ENCODE measurements at places on chromosomes 3 and 15.

GRCh38 chr3:172065527-172065926, 26.1 kb downstream of the FNDC3B start:
- peak; percentile 92 for DNase-seq

GRCh38 chr3:46860017-46860809, 3.0 kb downstream of the MYL3 start:
- no peak for DNase-seq

DNA sequence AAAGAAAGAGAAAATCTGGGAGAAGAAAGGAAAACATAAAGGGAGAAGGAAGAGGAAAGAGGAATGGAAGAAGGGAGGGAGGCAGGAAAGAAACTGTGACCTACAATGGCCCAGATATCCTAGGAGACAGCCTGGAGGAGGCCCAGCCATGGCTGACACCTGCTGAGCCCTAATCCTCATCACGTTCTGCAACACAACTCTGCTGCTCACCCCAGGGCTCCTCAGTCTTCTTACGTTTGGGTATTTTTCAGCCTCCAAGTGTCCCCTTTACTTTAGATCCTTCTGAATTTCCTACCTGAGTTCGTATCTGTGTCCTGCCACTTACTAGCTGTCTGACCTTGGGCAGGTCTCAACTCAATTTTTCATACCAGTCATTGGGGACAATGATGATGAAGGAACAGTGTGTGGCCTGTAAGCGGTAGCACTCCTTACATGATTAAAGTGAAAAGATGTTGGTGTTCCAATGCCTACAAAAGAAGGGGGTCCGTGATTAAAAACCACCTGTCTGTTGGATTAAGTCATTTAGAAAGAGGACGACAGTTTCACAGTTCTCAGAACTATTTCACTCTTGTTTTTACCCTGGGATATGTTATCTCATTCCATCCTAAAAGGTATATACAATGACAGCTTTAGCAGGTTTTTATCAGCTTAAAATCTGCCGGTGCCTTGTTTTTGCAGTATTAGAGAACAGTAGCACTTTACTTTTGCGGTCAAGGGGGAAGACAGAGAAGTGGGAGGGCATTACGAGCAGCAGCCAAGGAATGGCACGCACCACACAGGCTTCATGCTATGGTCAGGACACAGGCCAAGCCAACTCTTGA, 47.4 kb downstream of the CCR4 start:
- no peak for DNase-seq

DNA sequence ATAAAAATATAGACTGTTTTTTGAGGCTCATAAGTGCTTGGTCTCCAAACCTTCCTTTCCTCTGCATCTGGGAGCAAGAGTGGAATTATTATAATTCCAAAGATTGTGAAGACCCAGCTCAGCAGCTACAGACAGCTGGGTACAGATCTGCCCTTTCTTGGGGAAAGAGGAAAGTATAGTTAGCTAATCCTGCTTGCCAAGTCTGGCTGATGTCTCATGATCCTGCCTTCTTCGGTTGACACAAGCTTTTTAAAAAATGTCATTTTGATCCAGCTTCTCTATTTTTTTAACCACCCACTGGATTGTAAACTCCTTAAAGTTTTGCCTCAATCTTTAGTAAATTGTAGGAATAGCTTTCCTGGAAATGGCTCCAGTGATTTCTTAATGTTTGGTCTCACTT, 181.1 kb downstream of the LRTM1 start:
- DNase-seq = no peak

- DNase-seq = no peak
These were observed 578.6 kb downstream of the PYDC2 start for GRCh38 chr3:192039593-192039992.

DNA sequence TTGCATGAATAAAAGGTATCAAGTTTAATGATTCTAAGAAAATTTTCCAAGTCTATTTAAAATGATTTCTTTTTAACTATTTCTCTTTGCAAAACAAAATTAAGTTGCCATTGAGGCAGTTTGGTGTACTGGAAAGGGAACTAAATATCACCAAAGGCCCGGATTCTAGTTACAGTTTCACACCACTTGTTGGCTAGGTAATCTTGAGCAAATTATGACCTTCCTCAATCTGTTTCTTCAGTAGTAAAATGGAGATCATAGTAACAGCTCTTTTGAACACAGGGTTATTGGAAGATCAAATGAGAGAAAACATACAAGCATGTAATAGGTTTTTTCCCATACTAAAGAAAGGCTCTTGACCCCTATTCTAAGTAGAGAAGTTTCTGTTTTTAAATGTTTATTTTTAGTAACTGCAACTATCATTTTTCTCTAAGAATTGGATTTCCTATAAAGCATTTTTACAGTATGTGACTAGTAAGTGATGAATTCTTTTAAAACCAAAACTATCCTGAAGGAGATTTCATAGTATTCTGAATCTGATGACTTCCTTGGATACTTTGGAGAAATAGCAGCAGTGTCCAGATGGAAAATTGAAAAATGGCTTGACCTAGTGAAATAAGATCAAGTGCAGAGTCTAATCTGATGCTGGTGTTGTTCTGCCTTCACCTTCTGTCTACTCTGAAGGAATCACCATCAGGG, 15.7 kb downstream of the SCAANT1 start:
- no peak for DNase-seq

DNA sequence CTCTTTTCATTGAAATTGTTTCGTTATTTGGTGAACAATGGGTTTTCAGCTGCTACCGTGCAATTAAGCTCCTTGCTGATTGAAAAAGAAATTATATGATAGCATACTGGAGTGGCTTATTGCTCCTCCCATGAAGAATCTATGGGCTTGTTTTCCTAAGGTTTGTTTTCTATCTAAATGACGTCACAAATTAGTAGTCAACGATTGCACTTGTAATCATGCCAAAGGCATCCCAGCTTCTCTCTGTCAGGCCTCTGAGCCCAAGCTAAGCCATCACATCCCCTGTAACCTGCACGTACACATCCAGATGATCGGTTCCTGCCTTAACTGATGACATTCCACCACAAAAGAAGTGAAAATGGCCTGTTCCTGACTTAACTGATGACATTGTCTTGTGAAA, 388.0 kb upstream of the LMCD1 start:
- DNase-seq = no peak

GRCh38 chr15:31799715-31800321, 230.5 kb upstream of the CHRNA7 start:
- peak; percentile 53 for DNase-seq

GRCh38 chr3:127753338-127753737, 69.0 kb downstream of the MGLL start:
- no peak for DNase-seq

GRCh38 chr3:53776494-53777101, 69.6 kb downstream of the CHDH start:
- no peak for DNase-seq

- no peak for DNase-seq
These were observed 139.7 kb upstream of the HES1 start for GRCh38 chr3:193996221-193996620.

DNA sequence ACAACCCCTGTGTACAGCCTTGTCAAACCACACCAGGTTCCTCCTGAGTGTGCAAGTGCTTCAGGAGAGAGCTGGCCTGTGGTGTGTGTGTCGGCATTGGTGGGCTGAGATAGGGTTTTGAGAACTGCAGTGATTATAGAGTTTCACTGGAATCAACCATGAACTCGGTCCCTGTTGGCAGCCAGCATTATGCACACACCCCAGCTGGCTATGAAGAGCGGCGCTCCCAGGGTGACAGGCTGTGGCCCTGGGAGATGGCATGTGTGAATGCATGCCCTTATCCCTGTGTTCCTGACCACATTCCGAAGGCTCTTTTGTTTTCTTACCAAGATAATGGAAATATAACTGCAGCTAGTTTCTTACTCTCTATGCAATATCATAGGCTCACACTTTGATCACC, 101.8 kb downstream of the SNRK start:
- DNase-seq = no peak

DNA sequence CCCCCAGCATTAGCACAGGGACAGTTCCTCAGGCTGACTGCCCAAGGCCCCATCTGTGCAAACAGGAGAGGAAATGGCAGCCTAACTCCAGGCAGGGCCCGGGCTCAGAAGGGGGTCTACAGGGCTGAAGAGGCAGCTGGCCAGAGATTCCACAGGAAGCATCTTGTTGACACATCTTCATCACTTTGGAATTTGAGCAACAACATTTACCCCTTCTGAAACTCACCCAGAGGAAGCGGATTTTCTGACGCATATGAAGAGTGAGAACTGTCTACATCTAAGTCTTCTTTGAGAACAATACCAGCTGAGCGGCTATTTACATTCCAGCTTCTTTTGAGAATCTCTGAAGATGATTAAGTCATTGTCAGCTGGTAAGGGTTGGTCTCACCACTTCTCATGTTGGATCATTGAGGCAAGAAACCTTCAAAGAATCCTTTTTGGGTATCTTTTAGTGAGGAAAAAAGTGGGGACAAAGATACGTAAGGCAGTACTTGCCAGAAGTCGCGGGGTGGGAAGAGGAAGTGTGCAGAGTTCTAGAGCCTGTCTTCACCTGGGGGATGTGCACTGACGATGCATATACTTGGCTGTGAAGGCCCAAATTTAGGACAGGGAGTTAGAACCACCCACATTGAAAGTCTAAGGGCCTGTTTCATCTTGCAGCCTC, 25.4 kb upstream of the SRP14 start:
- peak; percentile 22 for DNase-seq

DNA sequence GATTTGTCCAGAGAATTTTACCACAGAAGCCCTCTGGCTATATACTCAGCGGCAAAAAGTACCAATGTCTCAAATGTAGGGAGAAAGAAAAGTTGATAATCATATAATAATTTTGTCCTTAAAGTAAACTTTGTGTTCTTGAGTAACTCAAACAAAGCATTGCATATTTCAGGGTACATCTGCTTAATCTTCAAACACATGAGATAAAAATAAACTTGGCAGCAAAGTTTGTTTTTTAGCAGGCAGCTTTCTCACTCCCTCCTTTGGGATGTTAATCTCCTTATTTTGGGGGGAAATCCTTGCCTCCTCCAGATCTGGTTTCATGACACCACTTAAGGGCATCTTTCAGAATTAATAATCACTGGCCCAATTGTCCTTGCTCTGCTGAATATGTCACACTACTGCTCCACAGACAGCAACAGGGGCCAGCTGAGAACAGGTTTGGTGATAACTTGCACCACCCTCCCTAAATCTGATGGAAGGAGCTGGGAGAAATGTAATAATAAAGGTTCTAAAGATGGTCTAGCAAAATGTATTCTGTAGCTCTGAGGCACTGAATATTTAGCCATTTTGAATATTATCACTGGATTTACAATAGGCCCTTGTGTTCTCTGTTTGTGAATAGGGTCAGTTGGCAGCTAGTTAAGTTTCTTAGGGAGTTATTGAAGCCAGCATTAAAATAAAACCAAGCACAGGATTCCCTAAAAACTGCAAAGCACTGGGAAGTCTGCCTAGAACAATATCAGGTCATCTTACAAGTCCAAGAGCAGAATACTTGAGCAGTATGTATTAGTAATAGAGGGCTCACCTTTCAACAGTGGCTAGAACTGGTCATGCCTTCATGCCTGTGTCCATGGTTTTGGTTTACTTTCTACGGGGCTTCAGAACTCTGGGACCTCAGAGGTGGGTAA, 79.2 kb downstream of the EFL1 start:
- DNase-seq = no peak

GRCh38 chr3:152466784-152467183, 198.1 kb downstream of the MBNL1 start:
- peak; percentile 18 for DNase-seq

DNA sequence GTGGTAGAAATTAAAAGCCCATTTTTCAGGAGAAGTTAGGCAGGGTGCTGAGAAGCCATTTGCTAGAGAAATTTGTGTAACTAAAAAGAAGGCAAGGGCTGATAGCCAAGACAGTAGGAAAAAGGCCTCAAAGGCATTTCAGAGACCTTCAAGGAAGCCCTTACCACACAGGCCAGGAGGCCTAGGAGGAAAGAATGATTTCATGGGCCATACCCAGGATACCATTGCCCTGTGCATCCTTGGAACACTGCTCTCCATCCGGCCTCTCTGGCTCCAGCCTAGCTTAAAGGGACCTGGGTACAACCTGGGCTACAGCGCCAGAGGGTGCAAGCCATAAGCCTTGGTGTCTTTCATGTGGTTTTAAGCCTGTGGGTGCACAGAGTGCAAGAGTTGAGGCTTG, 193.6 kb upstream of the GRM7 start:
- no peak for DNase-seq

DNA sequence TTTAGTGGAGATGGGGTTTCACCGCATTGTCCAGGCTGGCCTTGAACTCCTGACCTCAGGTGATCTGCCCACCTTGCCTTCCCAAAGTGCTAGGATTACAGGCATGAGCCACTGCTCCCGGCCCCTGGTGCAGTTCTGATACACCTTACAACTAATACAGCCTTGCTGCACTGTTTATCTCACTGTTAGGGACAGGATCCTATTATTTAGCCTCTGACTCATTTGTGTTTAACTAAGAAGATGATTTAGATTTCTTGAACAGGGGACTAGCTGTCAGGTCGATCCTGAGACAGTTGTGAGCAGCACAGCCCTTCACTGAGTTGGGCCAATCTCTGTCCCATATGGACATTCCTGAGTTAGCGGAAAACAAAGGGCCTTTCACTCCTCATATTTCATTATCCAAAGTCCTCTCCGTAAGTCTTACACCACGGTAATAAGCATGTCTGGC, 19.2 kb downstream of the GYG1 start:
- DNase-seq = no peak

DNA sequence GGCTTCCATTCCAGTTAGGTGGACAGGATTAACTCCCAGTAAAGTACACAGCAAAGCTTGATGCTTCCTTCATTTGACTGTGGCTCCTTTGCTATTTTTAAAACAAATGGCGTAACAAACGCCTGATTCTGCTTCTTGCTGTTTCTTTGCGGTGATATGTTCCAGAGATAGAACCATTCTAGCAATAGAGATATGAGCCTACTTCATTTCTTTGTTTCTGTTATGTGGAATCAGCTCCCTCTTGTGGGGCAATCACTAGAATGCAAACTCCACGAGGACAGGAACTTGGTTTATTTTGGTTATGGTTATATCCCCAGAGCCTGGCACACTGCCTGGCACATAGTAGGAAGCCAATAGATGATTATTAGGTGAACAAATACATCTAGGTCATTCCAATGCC, 122.6 kb upstream of the SLC6A11 start:
- DNase-seq = no peak

GRCh38 chr15:74320352-74321247, 46.8 kb downstream of the CYP11A1 start:
- peak; percentile 62 for DNase-seq

DNA sequence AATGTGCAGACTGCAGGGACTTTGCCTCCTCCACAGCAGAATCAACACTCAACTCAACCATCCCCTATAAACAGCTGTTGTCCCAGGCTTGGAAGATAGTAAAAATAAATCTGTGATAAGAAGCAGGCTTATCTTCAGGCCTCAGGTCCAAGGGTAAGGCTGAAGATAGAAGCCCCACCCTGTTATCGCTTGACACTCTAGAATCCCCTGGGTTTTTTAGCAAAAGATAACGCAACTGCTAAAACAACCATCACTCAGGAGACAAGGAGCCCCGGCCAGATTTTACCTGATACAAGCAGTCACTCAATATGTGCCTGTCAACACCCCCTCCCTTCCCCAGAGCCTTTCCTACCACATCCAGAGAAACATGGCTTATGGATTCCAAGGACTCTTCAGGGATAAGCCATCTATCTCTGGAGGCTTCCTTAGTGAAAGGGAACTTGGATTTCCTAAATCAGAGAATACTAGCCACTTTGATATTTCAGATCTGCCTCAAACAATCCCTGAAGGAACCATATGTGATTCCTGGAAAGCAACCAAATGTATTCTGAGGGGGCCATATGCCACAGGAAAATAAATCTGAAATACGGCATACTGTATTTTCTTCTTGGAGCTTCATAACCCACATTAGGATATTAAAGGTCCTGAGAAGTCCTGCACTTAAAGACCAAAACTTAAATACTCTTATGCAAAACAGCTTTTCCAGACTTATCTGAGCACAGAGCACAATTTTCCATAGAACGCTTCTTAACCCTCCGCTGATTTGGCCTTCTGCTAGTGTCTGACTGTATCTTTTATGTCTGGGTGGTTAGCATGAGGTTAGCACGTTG, 60.4 kb downstream of the LYZL4 start:
- DNase-seq = no peak
